Activated T-cell treated with anti-CD3 and anti-CD28 coated beads, Interleukin-2, amount 50 U/mL, for 1 hour (primary cell): ENCODE measurements at places on chromosomes 16 and 17.
A peak's percentile ranks its signal among the peaks of the same experiment; 100 is the strongest.

DNA sequence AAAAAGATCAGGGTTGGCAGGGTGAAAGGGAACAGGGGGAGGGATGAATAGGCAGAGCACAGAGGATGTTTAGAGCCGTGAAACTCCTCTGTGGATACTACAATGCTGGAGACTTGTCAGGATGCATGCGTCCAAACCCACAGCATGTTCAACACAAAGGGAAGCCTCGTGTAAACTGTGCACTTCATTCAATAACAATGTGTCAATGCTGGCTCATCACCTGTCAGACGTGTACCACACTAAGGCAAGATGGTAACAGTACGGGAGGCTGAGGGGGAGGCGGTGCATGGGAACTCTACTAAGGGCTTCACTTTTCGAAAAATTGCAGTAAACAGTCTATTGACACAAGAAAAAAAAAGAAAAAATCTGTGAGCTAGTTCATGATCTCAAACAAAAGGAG is 63.7 kb downstream of the C16orf95 start:
- no peak for DNase-seq

DNA sequence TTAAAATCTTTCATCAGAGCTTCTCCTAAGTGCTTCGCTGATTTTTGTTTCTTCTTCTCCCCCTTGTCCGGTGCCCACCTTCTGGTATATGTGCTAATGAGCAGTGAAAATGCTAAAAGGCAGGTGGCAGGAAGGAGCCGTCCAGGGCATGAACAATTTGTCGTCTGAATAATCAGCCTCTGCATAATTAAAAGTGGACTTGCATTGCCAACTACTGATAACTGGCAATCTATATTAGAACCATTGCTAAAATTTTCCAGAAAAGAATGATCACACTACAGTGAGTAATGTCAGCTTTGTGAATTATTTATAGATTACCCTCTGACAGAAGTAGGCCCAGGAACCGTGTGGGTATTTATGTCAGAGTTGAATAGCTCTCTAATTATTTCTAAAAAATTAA is 28.1 kb downstream of the SERPINF1 start:
- DNase-seq: no peak

GRCh38 chr17:310111-311010 is 42.2 kb downstream of the RPH3AL start:
- DNase-seq: no peak

DNA sequence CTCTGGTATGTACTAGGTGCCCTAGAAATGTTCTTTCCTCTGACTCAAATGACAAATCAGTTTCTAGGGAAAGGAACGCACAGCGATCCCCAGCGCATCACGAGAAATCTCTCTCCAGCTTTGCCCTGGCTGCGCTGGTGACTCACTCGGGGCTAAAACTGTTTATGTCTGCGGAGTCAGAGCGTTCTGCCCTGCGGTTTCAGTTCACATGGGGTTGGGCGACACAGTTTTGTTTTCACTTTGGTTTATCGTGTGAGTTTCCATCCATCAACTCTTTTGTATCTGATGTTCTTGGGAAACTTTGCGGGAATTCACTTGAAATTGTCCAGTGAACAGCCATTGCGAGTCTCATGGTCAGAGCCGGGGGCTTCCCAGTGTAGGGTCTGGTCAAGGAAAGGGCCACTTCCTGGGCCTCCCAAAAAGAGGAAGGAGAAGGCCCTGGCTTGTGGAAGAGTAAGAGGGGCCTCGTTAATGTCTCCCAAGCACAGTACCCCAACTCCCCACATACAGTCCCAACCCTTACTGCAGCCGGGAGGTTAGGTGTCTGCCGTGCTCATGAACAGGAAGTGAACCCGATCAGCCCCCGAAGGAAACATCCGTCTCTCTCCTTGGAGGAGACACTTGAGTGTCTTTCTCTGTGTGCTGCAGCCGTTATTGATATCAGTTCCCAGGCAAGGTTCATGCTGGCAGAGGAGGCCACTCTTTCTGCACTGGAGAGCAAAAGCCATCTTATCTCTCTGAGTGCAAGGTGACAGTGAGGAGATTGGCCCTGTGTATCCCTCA is 643.2 kb downstream of the WWOX start:
- DNase-seq: peak; percentile 73

GRCh38 chr16:3013998-3014690 is 1.4 kb downstream of the CLDN9 start:
- DNase-seq: no peak

DNA sequence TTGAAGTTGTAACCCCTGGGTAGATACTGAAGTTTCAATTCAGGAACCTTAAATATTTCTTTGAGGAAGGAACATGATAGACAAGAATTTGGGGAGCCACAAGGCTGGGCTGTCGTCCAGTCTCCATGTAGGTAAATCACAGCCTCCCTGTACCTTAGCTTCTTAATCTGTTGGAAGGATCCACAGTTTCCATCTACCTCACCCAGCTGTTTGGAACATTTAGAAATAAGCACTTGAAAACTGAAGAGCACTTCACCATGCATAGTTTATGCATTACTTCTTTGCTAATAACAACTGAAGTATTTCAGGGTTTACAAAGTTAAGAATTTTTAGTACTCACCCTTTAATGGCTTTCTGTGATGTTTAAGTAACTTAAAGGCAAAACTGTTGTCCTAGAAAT is 17.2 kb downstream of the TXNDC11 start:
- no peak for DNase-seq
